ENCODE measurements at places on chromosomes 5 and 9. TPM values are rescaled to one million over a fixed set of nuclear protein-coding genes. Genes with fewer than 3 reads are reported as not detected.

GRCh38 chr9:91492237-91492636, 68.6 kb upstream of the NFIL3 start:
- no peak for DNase-seq

- no peak for DNase-seq
These were observed 34.2 kb upstream of the MSH3 start for GRCh38 chr5:80620211-80620610.

- DNase-seq = no peak
These were observed 91.6 kb upstream of the TNFAIP8 start for GRCh38 chr5:119264186-119264585.

Gene PFN3
- total RNA-seq = not detected

Gene TTLL11
- 9.1 TPM for total RNA-seq

DNA sequence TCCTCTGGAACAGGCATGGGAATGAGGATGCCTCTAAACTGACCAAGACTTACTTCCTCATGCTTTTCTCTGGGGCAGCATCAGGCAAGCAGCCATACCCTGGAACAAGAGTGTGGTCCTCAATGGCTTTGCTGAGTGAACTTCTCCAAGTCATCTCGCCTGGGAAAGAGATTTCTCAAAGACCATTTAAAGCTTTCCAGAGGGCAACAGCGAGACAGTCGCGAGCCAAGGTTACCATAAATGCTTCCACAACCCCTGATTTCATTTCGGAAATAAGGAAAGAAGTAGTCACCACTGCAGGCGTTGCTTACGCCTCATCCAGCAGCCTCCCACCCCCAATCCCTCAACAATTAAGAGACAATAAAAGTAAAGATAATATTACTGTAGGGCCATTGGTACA, 1.1 kb upstream of the SNCAIP start:
- DNase-seq = no peak
